ENCODE measurements at places on chromosomes 5 and 9. TPM values are rescaled to one million over a fixed set of nuclear protein-coding genes. Genes with fewer than 3 reads are reported as not detected.

The EQTN gene
- not detected for total RNA-seq

The SLC6A19 gene
- not detected for total RNA-seq

The MYOZ3 gene
- total RNA-seq = not detected

The GZMA gene
- total RNA-seq = 1,575 TPM

The LSM11 gene
- total RNA-seq = 4.6 TPM

The LRSAM1 gene
- total RNA-seq = 18.5 TPM

The PCDHA13 gene
- not detected for total RNA-seq

The TBC1D2 gene
- 6.6 TPM for total RNA-seq

The RFESD gene
- 2.6 TPM for total RNA-seq

The FAM170A gene
- not detected for total RNA-seq

The AQP7 gene
- total RNA-seq = 0.27 TPM

The LHX3 gene
- total RNA-seq = not detected

The C8G gene
- total RNA-seq = 4.2 TPM

The OTP gene
- total RNA-seq = not detected

The ATP6V0E1 gene
- 184 TPM for total RNA-seq

The WDR38 gene
- total RNA-seq = not detected

The FAT2 gene
- total RNA-seq = not detected

The CBY3 gene
- not detected for total RNA-seq

The DMRT3 gene
- total RNA-seq = not detected

The CDX1 gene
- total RNA-seq = not detected

The XRCC4 gene
- total RNA-seq = 9.9 TPM

The VDAC1 gene
- 243 TPM for total RNA-seq

The SPINK6 gene
- total RNA-seq = not detected

The EPB41L4B gene
- total RNA-seq = 0.61 TPM

The ARHGEF28 gene
- not detected for total RNA-seq

The PCDHB3 gene
- not detected for total RNA-seq

The CCL27 gene
- not detected for total RNA-seq

The ASPN gene
- not detected for total RNA-seq

The PCDHA7 gene
- total RNA-seq = not detected

The KCNMB1 gene
- not detected for total RNA-seq

The SH3RF2 gene
- total RNA-seq = 0.34 TPM

The HRH2 gene
- 39.8 TPM for total RNA-seq

The OR1N1 gene
- not detected for total RNA-seq

The NELFB gene
- 66.9 TPM for total RNA-seq

The HRCT1 gene
- not detected for total RNA-seq

The FLT4 gene
- 0.32 TPM for total RNA-seq

The IL5 gene
- 0.39 TPM for total RNA-seq

All from T-helper 1 cell treated with Interleukin-12 subunit alpha and Interleukin-12 subunit beta and Interleukin-4 antibody, amounts not matched to agents 30 ng/mL and 1 ng/mL, for 36 hours (primary cell).